ENCODE measurements at places on chromosomes 2 and 18.

- peak; percentile 62 for DNase-seq
Measured at GRCh38 chr2:207869784-207870778, 100.4 kb upstream of the FZD5 start.

DNA sequence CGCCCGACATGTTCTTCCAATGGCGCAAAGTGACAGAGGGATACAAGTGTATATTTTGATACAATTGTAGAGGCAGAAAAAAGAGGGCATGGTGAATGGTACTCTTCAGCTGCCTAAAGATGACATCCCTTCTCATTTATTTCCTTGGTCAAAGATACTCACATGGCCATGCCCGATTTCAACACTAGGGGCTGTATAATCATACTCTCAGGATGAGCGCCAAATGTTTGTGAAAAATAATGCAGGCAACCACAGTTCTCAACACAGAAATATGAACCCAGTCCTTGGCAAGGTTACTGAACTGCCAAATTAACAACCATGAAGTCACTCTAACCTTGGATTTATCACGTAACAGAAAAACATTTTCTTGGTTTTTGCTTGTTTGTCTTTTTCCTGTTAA lies 204.4 kb downstream of the CCDC102B start:
- DNase-seq, result peak; percentile 1

GRCh38 chr2:162254236-162254871 lies 11.1 kb upstream of the FAP start:
- DNase-seq, result no peak

GRCh38 chr2:176328149-176328548 lies 58.9 kb downstream of the MTX2 start:
- DNase-seq, result no peak

- DNase-seq, result no peak
Measured at GRCh38 chr18:45889419-45890064, 64.1 kb downstream of the SIGLEC15 start.
